Stimulated activated CD4-positive, alpha-beta T cell treated with anti-CD3 and anti-CD28 coated beads, Interleukin-4, amount 100 ng/mL, for 4 hours (primary cell): ENCODE measurements at places on chromosomes 6 and 20.

GRCh38 chr6:161890133-161890831, 616.4 kb upstream of the AGPAT4 start:
- DNase-seq, result no peak

DNA sequence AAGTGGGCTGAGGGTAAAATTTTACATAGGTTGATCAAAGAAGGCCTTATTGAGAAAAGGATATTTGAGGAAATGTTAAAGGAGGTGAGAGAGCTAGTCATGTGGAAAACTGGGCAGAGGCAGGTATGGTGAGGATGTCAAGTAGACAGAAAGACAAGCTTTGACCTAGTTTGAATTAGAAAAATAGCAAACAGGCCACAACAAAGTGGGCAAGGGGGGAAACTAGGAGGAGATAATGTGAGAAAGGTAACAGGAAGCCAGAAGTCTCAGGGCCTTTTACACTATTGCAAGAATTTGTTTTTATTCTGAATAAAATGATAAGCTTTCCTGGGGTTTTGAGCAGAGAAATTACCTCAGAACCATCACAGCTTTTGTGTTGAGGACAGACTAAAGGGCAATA, 115.7 kb downstream of the RWDD2A start:
- no peak for DNase-seq

- DNase-seq, result no peak
Measured at GRCh38 chr6:53264337-53264736, 84.4 kb downstream of the ELOVL5 start.

DNA sequence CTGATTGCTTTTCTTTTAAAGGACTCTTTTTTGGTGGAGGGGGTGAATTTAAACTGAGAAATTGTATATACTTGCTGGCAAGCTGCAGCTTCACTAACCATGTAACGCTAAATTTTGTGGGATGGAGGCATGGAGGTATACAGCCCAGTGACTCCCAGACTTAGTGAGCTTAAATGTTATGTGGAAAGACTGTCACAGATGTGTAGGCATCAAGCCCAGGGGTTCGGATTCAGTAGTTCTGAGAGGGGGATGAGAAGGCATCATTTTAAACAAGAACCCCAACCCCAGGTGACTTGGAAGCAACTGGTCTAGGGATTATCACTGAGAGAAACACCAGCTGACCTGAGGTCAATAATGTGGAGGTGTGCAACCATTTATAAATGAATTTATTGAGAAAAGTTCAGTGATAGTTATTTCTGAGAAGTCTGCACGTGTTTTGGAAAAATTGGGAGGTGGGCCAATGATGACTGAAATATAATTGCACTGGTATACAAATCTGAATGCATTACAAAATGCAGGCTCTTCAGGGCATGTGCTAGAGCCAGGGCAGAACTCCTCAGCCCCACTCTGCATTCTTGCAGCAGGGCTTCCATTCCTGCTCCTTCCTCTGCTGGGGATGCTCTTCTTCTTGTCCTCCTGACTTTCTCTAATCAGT, 26.9 kb downstream of the RFPL4B start:
- no peak for DNase-seq

- DNase-seq, result no peak
Measured at GRCh38 chr6:137699031-137699683, 167.9 kb upstream of the TNFAIP3 start.
